Fibroblast of skin of left quadriceps (primary cell): ENCODE measurements at places on chromosomes 7 and 10.
A peak's percentile ranks its signal among the peaks of the same experiment; 100 is the strongest.

DNA sequence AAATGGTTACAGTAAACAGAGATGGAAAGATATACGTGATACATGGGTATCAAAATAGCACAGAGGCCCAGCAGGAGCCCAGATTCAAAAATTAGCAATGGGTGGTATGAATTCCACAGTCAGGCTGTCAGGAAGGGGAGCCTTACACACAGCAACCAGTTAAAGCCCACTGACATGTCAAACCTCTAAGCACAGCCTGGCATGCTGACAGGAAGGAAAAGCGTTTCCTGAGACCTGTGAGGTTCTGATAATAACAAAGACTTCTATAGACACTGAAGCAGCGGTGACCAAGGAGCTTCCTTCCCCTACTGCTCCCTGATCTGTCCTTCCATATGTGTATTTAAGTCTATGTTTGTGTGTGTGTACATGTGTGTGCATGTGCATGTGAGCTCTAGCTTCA, 89.9 kb downstream of the PHYHIPL start:
- DNase-seq, result no peak

DNA sequence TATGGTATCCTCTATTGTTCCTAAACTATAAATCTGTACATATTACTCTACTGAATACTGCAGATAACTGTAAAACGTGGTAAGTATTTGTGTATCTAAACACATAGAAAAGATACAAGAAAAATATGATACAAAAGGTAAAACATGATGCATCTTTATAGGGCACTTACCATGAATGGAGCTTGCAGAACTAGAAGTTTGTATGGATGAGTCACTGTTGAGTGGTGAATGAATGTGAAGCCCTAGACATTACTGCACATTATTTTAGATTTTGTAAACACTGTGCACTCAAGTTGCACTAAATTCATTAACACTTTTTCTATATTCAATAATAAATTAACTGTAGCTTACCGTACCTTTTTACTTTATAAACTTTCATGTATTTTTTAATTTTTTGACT, 357.5 kb downstream of the ZWINT start:
- DNase-seq, result no peak

- no peak for DNase-seq
Observed at GRCh38 chr7:108063520-108063933, 60.6 kb upstream of the LAMB1 start.

GRCh38 chr7:71419546-71420337, 287.8 kb downstream of the GALNT17 start:
- no peak for DNase-seq

DNA sequence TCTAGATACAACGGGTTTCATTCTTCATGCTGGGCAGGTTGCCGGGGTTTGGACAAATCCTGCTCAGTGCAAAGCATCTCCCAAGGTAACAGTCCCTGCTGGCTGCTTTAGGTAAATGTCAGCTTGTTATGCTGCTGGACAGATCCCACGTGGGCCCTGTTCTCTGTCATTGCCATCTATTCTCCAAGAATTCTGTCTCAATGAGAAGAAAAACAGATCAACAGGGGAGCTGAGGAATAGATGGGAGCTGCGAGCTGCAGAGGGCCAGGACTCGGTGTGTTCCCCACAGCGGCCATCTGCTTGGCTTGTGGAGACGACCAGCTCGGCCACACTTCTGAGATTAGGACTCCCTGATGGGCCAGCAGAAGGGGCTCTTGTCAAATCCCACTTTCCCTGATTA, 235.2 kb downstream of the DPP6 start:
- DNase-seq, result no peak

DNA sequence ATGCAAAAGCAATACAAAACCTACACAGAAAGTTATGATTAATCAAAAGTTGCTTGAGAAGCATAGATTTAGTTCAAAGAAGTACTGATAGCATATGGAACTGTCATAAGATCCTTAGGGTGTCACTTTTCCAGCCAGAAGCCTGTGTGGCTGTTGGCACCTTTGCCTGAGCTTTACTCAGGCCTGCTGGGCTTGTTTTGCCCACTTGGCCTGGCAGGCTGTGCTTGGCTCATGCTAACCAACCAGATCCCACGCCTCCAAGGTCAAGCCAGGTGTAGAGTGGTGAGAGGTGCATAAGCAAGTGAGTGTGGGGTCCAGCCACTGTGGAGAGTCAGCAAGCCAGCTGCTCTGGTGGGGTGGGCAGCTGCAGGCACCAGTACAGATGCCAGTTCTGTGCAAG, 12.0 kb upstream of the LIPA start:
- DNase-seq, result no peak

GRCh38 chr7:122674502-122674901, 24.4 kb downstream of the RNF133 start:
- DNase-seq, result peak; percentile 1

DNA sequence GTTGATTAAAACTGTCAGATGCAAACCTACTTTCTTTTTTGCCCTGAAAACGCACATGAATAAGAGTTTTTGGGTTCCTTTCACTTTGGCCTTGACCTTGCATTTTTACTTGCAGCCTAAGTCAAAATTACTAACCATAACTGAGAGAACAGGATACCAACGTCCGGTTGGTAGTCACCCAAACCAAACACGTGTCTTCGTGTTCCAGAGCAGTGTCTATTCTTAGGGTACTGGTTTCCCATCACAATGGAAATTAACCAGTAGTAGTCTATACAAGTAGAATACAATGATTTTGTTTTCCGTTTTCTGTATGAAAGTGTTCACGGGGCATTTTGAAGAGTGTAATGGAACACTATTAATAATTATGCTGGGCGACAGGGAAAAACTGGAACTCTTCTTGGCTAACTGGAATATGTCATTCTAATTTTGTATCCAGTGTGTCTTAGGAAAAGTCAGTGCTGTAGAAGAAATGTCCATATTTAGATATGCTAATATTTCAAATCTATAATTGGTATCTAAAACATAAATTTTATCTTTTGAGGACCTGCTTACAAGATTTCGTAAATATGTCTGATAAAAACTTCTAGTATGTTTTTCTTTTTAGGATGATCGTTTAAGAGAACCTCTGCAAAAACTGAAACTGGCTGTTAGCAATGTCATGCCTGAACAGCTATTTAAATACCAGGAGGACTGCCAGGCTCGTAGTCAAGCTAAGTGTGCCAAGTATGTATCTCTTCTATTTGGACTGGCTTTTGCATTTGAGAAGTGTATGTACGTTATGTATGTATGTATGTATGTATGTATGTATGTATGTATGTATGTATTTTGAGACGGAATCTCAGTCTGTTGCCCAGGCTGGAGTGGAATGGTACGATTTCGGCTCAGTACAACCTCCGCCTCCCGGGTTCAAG, 40.9 kb downstream of the UBN2 start:
- DNase-seq, result no peak

- DNase-seq, result peak; percentile 2
Observed at GRCh38 chr7:136114966-136115762, 138.0 kb upstream of the MTPN start.

DNA sequence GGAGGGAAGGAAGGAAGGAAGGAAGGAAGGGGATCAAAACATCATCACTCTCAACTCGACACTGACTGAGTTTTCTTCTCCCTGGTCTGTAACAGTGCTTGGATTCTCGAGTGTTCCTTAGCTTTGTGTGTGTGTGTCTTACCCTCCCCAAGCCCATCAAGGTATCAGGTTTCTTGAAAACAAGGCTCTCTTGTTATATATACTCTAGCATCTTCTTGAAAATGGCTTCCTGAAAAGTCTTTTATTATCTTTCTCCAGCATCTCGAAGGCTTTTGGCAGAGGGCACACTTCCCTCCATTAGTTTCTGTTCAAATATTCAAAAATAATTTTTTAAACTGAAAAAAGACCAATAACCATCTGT, 13.4 kb downstream of the SERPINE1 start:
- no peak for DNase-seq

GRCh38 chr10:56912043-56912442, 551.0 kb upstream of the ZWINT start:
- DNase-seq, result no peak

DNA sequence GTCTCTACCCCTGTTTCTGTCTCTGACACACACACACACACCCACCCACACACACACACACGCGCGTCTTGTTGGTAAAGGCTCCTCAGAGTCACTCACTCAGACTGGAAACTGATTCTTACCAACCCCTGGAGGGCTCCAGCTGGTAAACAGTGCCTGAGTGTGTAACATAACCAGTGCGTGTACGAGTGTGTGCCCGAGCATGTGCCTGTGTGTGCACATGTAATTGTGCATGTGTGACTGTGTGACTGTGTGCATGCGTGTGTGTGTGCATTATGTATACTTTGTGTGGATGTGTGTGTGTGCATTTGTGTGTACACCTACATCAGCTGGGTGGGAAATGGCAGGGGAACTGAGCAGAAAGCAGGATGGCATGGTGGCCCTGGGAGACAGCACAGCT, 317.1 kb downstream of the WDR37 start:
- no peak for DNase-seq

DNA sequence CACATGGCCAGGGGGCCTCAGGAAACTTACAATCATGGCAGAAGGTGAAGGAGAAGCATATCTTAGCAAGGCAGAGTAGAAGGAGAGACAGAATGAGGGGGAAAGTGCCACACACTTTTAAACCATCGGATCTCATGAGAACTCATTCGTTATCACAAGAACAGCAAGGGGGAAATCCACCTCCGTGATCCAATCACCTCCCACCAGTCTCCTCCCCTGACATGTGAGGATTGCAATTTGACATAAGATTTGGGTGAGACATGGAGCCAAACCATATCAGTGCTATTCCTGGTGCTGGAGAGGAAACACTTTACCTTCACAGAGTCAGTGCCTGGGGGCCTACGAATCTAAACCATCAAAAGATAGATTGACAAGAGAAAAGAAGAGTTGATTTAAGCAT, 61.8 kb downstream of the LGI1 start:
- no peak for DNase-seq

GRCh38 chr10:122304054-122304579, 33.0 kb downstream of the BTBD16 start:
- no peak for DNase-seq

DNA sequence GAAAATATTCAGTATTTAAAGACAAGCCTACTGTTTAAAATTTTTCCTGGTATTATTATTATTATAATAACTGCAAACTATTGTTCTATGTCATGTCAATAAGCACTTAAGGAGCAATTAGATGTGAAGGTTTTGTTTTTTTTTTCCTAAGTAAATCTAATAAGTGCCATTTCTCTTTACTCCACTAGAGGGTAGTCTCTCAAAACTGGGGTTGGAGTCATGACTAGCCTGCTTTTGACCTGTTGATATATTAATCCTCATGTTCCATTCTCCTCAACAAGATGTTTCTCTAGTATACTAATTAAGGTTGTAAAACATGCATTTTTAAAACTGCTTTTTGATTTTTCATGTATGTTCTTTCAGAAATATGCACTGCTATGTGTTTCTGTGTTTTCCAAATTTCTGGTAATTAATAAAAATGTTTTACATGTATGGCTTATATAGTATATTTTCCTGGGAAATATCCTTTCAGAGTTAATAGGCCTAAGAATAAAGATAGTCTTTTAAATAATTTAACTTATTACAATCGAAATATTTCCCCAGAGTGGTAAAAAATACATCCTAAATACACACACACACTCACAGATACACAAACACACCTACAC, 1.0 kb upstream of the LRRN3 start:
- DNase-seq, result no peak

DNA sequence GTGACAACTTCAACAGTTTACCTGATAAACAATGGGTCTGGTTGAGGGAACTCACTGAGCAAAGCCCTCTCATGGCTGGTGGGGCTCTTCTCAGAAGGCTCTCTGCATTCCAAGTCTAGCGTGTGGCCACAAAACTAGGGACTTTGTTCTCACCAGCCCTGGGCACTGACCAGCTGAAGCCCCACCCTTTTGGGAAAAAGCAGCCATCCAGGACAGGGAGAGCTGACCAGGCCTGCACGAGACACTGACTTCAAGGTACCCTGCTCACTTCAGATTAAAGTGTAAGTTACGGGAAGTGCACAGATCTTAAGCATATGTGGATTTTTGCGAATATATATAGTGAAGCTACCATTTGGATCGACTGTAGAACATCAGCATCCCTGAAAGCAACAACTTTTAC, 67.4 kb upstream of the LRRC4 start:
- no peak for DNase-seq

- DNase-seq, result no peak
Observed at GRCh38 chr10:43162604-43163003, 24.4 kb downstream of the CSGALNACT2 start.

GRCh38 chr7:117119192-117119924, 166.1 kb downstream of the ST7 start:
- DNase-seq, result peak; percentile 63

DNA sequence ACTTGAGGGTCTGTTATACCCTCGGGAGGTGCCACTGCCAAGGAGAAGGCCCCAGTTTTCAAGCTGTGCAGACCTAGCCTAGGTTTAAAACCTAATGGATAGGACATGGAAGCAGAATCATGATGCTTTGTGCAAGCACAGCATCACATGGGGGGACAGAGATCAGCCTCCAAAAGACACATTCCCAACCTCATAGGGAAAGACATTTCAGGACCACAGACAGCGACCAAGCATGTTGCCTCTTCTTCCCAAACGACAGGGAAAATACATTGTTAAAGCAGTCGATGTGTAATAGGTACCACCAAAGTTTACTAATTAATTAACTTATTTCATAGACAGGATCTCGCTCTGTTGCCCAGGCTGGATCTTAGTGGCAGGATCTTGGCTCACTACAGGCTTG, 573.9 kb downstream of the TCERG1L start:
- no peak for DNase-seq

GRCh38 chr7:91780521-91780920, 100.0 kb downstream of the MTERF1 start:
- DNase-seq, result no peak

GRCh38 chr7:66359656-66360211, 154.6 kb downstream of the TPST1 start:
- no peak for DNase-seq

DNA sequence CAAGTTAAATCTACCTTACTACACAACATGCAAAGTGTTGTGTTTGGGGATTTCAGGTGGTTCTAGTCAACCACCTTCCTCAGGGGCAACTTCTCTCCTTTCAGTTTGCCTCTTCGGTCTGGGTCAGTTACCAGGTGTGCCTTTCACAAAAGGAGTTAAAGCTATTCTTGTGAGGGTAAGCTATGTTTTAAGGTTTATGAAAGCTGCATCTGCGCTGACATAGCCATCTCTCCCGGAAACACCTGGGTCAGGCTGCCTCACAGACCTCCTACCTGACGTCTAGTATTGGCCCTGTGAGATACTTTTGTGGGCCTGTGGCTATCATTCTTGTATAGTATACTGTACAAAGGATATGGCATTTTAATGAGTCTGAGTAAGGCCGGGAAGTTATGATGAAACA, 67.7 kb upstream of the ITGA8 start:
- no peak for DNase-seq

DNA sequence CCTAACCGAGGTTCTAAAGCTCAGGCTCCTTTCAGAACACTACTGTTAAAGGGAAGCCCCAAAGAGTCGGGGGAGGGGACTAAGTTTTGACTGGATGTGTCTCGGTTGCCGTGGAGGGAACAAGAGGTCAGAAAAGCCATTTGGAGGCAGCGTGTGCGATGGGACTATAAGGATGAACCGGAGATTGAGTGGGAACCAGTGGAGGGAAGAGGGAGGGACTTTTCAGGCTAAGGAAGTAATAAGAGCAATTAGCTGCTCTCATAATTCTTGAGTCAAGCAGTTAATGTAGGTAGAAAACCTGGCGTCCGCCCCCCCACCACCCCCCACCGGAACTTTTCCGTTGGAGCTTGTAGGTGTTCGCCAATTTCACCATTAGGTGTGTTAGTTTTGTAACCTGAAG, 491 bp upstream of the AKAP9 start:
- no peak for DNase-seq

GRCh38 chr7:21543528-21544302, 876 bp downstream of the DNAH11 start:
- no peak for DNase-seq

- DNase-seq, result no peak
Observed at GRCh38 chr10:123134915-123135414, 805 bp upstream of the HMX3 start.
